Testis (tissue), 5 donors: ENCODE measurements at places on chromosomes 6 and 20. TPM values are rescaled to one million over a fixed set of nuclear protein-coding genes. Genes with fewer than 3 reads are reported as not detected.

GRCh38 chr6:15892369-15892768 lies 229.5 kb upstream of the DTNBP1 start:
- no peak overlapping the region for H3K27ac ChIP-seq
- no peaks in the 10 kb centered on the region for H3K36me3 ChIP-seq
- H3K4me1 ChIP-seq = peaks cover 6% of the 10 kb centered on the region
- no peaks in the 10 kb centered on the region for H3K27me3 ChIP-seq
- no peak overlapping the region for H3K4me3 ChIP-seq
- DNase-seq = no peak

GRCh38 chr6:50585441-50586330 lies 127.6 kb upstream of the TFAP2D start:
- H3K36me3 ChIP-seq = no peaks in the 10 kb centered on the region
- H3K27ac ChIP-seq = no peak overlapping the region
- no peaks in the 10 kb centered on the region for H3K27me3 ChIP-seq
- H3K4me3 ChIP-seq = no peak overlapping the region
- no peaks in the 10 kb centered on the region for H3K4me1 ChIP-seq

DNA sequence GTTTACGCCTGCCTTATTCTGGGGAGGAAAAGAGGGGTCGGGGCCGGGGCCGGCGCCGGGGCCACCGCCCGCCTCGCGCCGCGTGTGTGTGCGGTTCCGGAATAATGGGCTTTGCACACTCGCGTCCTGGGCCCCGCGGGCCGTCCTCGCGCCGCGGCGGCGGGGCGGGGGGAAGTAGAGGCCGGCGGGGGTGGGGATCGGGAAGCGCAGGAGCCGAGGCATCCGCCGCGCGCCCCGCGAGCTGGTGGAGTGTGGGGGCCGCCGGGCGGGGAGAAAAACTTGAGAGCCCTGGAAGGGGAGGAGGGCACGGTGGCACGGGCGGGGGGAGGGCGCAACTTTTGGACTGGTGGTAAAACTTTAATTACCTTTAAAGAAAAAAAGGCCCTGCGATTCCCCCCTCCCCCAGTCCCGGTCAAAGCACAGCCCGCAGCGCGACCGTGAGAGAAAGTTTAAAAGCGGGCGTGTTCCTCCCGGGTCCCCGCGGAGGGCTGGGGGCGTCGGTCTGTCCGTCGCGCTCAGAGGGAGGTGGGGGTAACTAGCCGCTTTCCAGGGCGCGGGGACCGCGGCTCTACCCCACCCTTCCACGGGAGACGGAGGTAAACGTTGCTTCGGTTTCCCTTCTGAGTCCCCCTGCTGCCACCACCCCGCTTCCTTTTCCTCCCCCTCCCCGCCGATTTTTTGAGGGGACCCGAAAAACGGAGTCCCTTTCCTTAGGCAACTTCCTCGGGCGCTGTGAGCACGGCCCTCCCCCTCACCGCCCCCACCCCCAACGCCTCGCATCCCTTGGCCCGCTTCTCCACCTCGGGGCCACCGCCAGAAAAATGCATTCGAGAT lies 1.9 kb downstream of the L3MBTL3 start:
- no peaks in the 10 kb centered on the region for H3K4me1 ChIP-seq
- H3K36me3 ChIP-seq = no peaks in the 10 kb centered on the region
- H3K27ac ChIP-seq = peak overlapping the region; percentile 97
- peak overlapping the region; percentile 69 for H3K4me3 ChIP-seq

DNA sequence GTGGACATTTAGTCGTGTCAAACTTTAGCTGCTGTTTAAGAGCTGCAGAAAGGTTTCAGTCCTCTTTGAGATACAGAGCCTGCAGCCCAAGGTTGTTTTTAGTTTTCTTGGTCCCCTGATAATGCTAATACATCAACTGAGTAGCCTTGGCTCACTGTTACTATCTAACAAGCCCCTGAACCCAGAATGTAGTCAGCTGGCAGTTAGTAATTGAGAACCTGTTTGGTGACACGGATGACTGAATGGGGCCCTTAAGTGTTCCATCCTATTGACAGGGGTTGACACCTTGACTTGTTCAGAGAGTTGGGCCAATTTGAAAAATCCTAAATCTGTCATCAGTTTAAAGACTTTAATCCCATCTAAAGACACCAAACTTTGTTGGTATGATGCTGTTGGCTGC lies 2.8 kb downstream of the RTN4IP1 start:
- H3K36me3 ChIP-seq = no peaks in the 10 kb centered on the region
- DNase-seq = no peak
- no peak overlapping the region for H3K27ac ChIP-seq
- peaks cover 8% of the 10 kb centered on the region for H3K4me1 ChIP-seq

GRCh38 chr20:56389807-56390206 lies 2.2 kb downstream of the AURKA start:
- H3K4me3 ChIP-seq = no peak overlapping the region
- peaks cover 19% of the 10 kb centered on the region for H3K4me1 ChIP-seq
- H3K36me3 ChIP-seq = no peaks in the 10 kb centered on the region

DNA sequence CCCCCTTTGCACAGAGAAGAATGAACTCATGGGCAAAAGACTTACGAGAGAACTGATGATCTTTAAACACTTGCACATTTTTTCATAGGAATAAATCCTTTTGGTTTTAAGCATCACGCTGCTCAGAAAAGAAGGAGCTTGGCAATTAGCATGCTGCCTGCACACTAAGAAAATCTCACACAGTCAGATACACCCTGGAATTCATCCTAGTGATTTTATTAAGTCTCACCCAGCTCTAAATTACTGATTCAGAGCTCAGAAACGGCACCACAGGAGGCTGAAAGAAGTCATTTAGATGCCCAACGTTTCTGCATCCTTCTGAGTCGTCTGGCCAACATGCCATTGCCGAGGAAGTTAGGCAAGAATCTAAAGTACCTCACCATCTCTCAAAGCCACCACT lies 18.0 kb upstream of the NRSN1 start:
- H3K27ac ChIP-seq = no peak overlapping the region
- no peak for DNase-seq
- no peaks in the 10 kb centered on the region for H3K27me3 ChIP-seq

DNA sequence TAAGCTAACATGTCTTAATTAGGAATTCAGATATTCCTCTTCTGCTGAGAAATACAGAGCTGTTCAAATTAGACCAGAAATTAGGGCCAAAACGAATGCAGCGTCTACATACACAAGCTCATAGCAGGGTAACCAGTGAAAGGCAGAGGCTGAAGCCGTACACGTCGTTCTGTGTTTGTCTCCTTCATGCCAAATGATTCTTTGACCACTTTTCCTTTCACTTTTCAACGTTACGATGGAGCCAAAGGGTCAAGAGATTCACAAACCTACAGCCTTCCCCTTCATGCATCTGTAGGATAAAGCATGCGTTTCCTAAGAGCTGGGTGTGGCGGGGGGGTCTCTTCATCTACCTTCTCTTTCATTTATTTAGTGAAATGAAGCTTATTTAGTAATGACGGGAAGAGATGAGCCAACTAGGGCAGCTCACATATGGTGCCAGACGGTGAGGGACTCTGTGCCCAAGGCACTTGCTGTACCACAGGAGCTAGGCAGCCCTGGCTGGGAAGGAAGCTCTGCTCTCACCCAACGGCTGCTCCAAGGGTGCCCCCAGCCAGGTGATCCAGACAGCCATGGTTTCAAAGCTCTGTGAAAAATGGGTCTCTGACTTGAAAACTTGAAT lies 178.0 kb downstream of the ATXN1 start:
- peak overlapping the region; percentile 73 for H3K27ac ChIP-seq
- H3K36me3 ChIP-seq = no peaks in the 10 kb centered on the region
- H3K27me3 ChIP-seq = no peaks in the 10 kb centered on the region
- H3K4me3 ChIP-seq = peak overlapping the region; percentile 12
- H3K4me1 ChIP-seq = peaks cover 6% of the 10 kb centered on the region

GRCh38 chr6:11011787-11012234 lies 32.3 kb downstream of the ELOVL2 start:
- H3K4me3 ChIP-seq = no peak overlapping the region
- H3K27ac ChIP-seq = no peak overlapping the region
- peak; percentile 50 for DNase-seq
- no peaks in the 10 kb centered on the region for H3K36me3 ChIP-seq

GRCh38 chr6:925656-926213 lies 232.8 kb upstream of the EXOC2 start:
- H3K36me3 ChIP-seq = no peaks in the 10 kb centered on the region
- H3K4me1 ChIP-seq = no peaks in the 10 kb centered on the region
- no peak for DNase-seq
- no peak overlapping the region for H3K27ac ChIP-seq
- H3K4me3 ChIP-seq = no peak overlapping the region

- H3K36me3 ChIP-seq = no peaks in the 10 kb centered on the region
- no peak overlapping the region for H3K27ac ChIP-seq
- no peak overlapping the region for H3K4me3 ChIP-seq
- H3K27me3 ChIP-seq = no peaks in the 10 kb centered on the region
- no peaks in the 10 kb centered on the region for H3K4me1 ChIP-seq
- no peak for DNase-seq
Observed at GRCh38 chr20:43752051-43752360, 25.2 kb upstream of the GTSF1L start.

DNA sequence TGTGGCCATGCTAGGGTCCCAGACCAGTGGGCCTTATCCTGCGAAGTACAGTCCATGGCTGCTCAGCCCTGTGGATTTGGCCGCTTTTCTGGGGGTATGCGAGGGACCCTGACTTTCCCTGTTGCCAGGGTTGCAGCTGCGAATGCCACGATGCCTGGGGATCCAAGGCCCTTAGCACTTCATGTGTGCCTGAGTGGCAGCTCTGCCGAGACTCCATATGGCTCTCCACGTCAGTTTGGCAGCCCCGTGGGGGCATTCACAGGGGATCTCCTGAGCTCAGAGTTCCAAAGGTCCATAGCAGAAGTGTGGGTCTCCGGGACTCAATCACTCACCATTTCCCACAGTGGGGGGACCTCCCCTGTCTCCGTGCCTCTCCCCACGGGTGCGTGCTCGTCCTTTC lies 319.5 kb downstream of the DOK5 start:
- no peaks in the 10 kb centered on the region for H3K4me1 ChIP-seq
- no peak overlapping the region for H3K27ac ChIP-seq

DNA sequence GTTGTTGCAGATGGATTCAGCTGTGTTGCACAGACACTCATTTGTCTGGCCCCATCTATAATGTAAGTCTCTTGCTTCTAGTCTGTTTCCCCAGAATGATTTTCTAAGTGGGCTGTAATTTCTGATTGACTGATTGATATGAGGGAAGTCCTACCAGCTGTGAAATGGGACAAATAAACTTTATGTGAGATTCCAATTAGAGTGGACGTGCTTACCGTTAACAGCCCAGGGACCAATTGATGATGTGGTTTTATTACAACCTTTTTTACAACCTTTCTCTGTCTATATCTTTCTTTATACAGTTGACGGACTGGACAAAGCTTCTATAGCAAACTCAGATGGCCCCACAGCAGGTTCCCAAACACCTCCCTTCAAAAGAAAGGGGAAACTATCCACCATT lies 33.9 kb downstream of the PHACTR2 start:
- H3K4me3 ChIP-seq = no peak overlapping the region
- H3K27me3 ChIP-seq = no peaks in the 10 kb centered on the region
- H3K27ac ChIP-seq = no peak overlapping the region
- peaks cover 4% of the 10 kb centered on the region for H3K4me1 ChIP-seq
- DNase-seq = no peak
- H3K36me3 ChIP-seq = no peaks in the 10 kb centered on the region

GRCh38 chr6:128882991-128883611 lies at the start of gene LAMA2:
TSS of gene LAMA2 (plus strand) at chr6:128883138. CDS start at chr6:128883246, 108 bp downstream.
- H3K27ac ChIP-seq = peak within 1 kb of the TSS; percentile 91
- H3K4me1 ChIP-seq = peaks cover 7% of the 10 kb centered on the region
- H3K27me3 ChIP-seq = no peaks in the 10 kb centered on the region

- no peaks in the 10 kb centered on the region for H3K36me3 ChIP-seq
- H3K4me1 ChIP-seq = peaks cover 4% of the 10 kb centered on the region
- H3K27me3 ChIP-seq = no peaks in the 10 kb centered on the region
- H3K27ac ChIP-seq = no peak overlapping the region
Observed at GRCh38 chr6:12280458-12280857, 9.7 kb upstream of the EDN1 start.

GRCh38 chr6:136474241-136474640 lies 76.0 kb downstream of the MAP7 start:
- no peak for DNase-seq
- H3K27me3 ChIP-seq = no peaks in the 10 kb centered on the region
- H3K36me3 ChIP-seq = no peaks in the 10 kb centered on the region
- H3K4me3 ChIP-seq = no peak overlapping the region

GRCh38 chr20:45044084-45044573 lies 56.8 kb downstream of the KCNS1 start:
- H3K4me3 ChIP-seq = no peak overlapping the region
- no peak overlapping the region for H3K27ac ChIP-seq

- H3K27ac ChIP-seq = no peak overlapping the region
- no peaks in the 10 kb centered on the region for H3K27me3 ChIP-seq
- no peaks in the 10 kb centered on the region for H3K36me3 ChIP-seq
- no peak for DNase-seq
Observed at GRCh38 chr20:50563133-50563944, 53.2 kb downstream of the PTPN1 start.

DNA sequence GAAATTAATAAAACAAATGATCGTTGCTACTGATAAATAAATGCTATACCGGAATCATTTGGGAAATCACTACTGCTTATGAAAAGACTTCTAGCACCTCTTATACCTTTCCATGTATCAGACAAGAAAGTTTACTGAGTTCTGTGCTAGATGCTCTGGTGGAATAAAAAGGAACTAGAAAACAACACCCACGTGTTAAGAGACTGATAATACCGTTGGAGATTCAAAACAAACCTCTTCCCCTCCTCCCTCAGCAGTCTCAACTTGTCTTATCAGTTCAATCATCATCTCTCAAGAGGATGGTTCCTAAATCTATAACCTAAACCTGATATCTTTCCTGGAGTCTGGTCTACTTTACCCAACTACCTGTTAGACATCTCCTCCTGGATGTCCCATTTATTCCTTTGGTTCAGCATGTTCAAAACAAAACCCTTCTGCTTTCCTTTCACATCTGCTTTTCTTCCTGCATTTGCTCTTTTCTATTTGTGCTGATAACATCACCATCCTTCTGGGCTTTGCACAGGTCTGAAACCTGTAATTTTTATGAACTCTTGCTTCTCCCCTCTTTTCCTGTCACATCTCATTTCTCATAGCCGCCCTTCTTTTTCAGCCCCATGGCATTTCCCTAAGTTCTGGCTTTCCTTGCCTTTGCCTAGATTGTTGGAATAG lies 122.2 kb downstream of the COL19A1 start:
- H3K27me3 ChIP-seq = no peaks in the 10 kb centered on the region
- no peak overlapping the region for H3K27ac ChIP-seq
- no peak overlapping the region for H3K4me3 ChIP-seq
- H3K36me3 ChIP-seq = no peaks in the 10 kb centered on the region

DNA sequence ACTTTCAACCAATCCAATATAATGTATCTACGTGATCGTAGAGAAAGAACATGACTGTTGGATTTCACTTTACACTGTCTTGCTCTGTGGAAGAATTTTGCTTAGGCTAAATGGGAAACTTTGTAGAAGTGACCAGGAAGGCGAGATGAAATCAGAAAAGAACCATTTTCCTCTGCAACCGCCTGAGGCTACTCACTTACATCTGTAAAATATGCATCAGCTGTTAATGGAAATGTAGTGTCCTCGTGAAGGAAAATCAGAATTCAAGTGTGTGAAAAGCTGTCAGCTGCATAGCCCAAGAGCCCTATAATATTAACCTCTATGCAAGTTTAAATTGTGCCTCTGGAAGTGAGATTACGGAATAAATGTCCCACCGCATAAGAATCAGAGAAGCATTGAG lies 277.9 kb downstream of the C6orf118 start:
- no peaks in the 10 kb centered on the region for H3K27me3 ChIP-seq
- no peak overlapping the region for H3K27ac ChIP-seq
- H3K36me3 ChIP-seq = no peaks in the 10 kb centered on the region

CST3 gene
- polyA plus RNA-seq = 1,703 TPM

C6orf52 gene
- 21.7 TPM for polyA plus RNA-seq

C20orf202 gene
- 0.84 TPM for polyA plus RNA-seq

TNF gene
- 1.1 TPM for polyA plus RNA-seq

TXLNB gene
- 4.5 TPM for polyA plus RNA-seq

IMPG1 gene
- 0.29 TPM for polyA plus RNA-seq

ADAM33 gene
- polyA plus RNA-seq = 25.5 TPM

NKX2-4 gene
- polyA plus RNA-seq = 0.99 TPM

PACSIN1 gene
- 2.1 TPM for polyA plus RNA-seq

GSTA2 gene
- polyA plus RNA-seq = 65.4 TPM

THBS2 gene
- 17.9 TPM for polyA plus RNA-seq

IPCEF1 gene
- polyA plus RNA-seq = 4.2 TPM

SOX18 gene
- polyA plus RNA-seq = 7.9 TPM
